ENCODE measurements at places on chromosomes 2 and 18. TPM values are rescaled to one million over a fixed set of nuclear protein-coding genes. Genes with fewer than 3 reads are reported as not detected.

The DHRS9 gene
- total RNA-seq: 102 TPM

The LYPD6B gene
- 2.6 TPM for total RNA-seq

The DOK6 gene
- 0.59 TPM for total RNA-seq

The CNGA3 gene
- 0.20 TPM for total RNA-seq

The PSD4 gene
- total RNA-seq: 50.6 TPM

The REG3A gene
- total RNA-seq: 0.79 TPM

The CDKL4 gene
- total RNA-seq: not detected

The GDF7 gene
- total RNA-seq: 0.11 TPM

The ATRAID gene
- total RNA-seq: 80.7 TPM

The GNAL gene
- 2.0 TPM for total RNA-seq

The CFC1 gene
- total RNA-seq: not detected

The GTF2A1L gene
- 1.5 TPM for total RNA-seq

The LRRTM4 gene
- total RNA-seq: not detected

The ASXL3 gene
- total RNA-seq: 0.59 TPM

The MYOM1 gene
- total RNA-seq: 2.8 TPM

The GCG gene
- total RNA-seq: 81.3 TPM

The TACR1 gene
- total RNA-seq: 0.37 TPM

The TYMS gene
- total RNA-seq: 32.8 TPM

The CD226 gene
- 1.0 TPM for total RNA-seq

The AQP12A gene
- total RNA-seq: 20.5 TPM

The C2orf15 gene
- total RNA-seq: 3.1 TPM

The TPO gene
- 0.80 TPM for total RNA-seq

The CCT7 gene
- 147 TPM for total RNA-seq

The ABCG5 gene
- 0.29 TPM for total RNA-seq

The SRD5A2 gene
- not detected for total RNA-seq

The TNP1 gene
- total RNA-seq: not detected

The ARMC9 gene
- 17.2 TPM for total RNA-seq

The TMEM178A gene
- total RNA-seq: 1.0 TPM

The ACSL3 gene
- 116 TPM for total RNA-seq
